Activated CD8-positive, alpha-beta memory T cell treated with anti-CD3 and anti-CD28 coated beads for 24 hours (primary cell): ENCODE measurements at places on chromosomes 11 and 22.

- DNase-seq, result no peak
Measured at GRCh38 chr22:39937906-39938305, 22.3 kb upstream of the TMA7B start.

- no peak for DNase-seq
Measured at GRCh38 chr22:46422896-46423295, 87.4 kb downstream of the TRMU start.

GRCh38 chr11:2444821-2445745 is at the start of gene KCNQ1:
KCNQ1 (plus strand) TSS chr11:2445008; CDS start chr11:2445099, 91 bp downstream.
- DNase-seq, result peak; percentile 74

DNA sequence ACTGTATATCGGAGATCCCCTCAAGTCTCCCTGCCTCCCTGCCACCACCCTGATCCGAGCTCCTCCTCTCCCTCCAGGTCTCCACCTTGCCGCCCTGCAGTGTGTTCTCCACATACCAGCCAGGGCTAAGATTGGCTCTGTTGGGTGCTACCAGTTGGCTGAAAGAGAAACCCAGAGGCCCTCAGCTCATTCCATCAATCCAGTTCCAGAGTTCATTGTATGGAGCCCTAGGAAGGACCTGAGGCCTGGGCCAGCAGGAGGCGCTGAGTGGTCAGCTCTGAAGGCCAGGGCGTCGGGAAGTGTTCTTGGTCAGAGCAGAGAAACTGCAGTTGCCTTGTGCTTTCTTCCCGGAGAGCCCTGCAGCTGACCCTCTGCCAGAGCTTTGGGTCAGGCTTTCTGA is 2.2 kb upstream of the TOP3B start:
- DNase-seq, result no peak

DNA sequence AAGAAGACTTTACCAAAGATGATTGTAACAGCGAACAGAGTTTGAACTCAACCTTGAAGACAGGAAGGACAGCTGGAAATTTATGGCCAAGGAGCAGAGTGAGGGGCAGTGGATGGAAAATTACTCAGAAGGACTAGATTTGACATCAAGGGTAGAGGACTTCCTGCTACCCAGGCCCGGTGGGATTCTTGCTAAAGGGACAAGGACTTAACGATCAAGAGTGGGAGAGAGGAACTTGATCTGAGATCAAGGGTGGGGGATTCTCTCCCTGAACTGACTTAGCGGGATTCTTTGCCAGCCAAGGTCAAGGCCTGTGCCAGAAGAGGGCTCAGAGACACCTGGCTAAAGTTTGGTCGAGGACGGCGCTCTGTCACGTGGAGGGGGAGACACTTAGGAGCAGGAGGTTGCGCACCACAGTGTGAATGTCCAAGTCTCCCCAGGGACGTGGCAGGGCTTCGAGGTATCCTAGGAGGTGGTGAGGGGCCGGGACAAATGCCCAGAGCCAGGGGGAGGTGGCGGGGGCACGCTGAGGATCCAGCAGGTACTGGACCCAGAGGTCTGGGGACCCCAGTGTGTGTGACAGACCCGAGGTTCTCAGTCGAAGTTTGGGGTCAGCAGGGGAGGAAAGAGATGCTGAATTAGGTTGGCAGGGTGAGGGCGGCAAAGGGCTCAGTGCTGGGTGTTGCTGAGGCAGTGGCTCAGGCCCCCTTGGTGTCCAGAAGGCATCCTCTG is 46.1 kb upstream of the SHISAL1 start:
- no peak for DNase-seq

GRCh38 chr11:3099178-3099577 is 42.0 kb upstream of the CARS1 start:
- DNase-seq, result no peak

DNA sequence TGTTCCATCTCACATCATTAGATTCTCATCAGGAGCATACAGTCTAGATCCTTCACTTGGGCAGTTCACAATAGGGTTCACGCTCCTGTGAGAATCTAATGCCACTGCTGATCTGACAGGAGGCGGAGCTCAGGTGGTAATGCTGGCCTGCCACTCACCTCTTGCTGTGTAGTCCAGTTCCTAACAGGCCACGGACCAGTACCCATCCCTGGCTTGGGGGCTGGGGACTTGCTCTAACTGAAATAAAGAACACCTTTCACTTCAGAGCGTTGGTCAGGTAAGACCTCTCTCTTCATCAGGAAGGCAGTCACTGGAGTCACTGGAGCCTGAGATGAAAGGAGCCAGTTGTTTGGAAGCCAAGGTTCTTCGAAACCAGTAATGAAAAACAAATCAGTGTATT is 41.7 kb downstream of the PRMT3 start:
- no peak for DNase-seq

GRCh38 chr11:17169876-17170275 is 37.9 kb downstream of the PIK3C2A start:
- DNase-seq, result no peak

DNA sequence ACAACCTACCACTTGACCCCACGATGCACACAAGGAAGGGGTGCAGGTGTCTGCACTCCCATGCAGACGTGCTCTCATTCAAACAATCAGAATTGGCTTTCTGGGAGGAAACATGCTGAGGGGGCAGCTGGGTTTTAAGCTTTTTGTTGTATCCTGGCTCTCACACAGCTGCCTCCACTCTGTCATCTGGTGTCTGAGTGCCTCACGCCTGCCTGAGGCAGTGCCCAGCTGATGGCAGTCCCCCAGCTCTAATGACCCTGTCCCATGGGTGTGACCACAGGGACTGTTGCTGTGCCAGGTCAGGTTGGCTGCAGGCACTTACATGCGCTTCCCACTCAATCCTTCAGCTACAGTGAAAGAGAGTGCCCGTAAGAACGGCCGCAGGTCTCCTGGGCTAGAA is 53.7 kb downstream of the ARFGAP3 start:
- DNase-seq, result no peak

GRCh38 chr11:69848201-69848600 is 29.0 kb upstream of the FGF3 start:
- no peak for DNase-seq

DNA sequence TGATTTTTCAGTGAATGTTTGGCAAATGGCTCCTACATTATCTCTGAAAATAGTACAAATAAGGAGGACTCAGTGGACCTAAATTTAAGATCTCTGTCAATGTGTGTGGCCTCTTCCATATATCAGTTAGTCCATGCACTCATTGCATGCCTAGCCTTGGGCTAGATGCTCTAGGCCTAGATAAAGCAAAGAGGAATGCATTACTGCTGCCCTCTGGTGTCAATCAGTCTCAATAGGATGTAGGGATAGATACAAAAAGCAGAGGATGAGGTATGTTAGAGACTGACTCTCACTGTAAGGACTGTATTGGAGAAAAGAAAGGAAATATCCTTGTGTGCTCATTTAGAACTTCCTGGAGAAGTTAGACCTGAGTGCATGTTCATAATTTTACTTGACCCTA is 42.0 kb downstream of the MS4A2 start:
- no peak for DNase-seq

DNA sequence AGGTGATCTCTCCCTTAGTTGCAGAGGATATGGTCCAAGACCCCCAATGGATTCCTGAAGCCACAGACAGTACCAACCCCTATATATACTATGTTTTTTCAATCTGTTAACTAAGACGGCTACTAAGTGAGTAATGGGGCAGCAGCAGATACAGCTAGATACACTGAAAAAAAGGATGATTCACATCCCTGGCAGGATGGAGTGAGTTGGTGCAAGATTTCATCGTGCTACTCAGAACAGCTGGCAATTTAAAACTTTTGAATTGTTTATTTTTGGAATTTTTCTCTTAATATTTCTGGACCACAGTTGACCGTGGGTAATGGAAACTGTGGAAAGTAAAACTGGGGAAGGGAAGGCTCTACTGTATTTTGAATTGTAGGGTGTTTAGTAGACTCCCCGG is 17.0 kb upstream of the TMEM218 start:
- DNase-seq, result no peak

DNA sequence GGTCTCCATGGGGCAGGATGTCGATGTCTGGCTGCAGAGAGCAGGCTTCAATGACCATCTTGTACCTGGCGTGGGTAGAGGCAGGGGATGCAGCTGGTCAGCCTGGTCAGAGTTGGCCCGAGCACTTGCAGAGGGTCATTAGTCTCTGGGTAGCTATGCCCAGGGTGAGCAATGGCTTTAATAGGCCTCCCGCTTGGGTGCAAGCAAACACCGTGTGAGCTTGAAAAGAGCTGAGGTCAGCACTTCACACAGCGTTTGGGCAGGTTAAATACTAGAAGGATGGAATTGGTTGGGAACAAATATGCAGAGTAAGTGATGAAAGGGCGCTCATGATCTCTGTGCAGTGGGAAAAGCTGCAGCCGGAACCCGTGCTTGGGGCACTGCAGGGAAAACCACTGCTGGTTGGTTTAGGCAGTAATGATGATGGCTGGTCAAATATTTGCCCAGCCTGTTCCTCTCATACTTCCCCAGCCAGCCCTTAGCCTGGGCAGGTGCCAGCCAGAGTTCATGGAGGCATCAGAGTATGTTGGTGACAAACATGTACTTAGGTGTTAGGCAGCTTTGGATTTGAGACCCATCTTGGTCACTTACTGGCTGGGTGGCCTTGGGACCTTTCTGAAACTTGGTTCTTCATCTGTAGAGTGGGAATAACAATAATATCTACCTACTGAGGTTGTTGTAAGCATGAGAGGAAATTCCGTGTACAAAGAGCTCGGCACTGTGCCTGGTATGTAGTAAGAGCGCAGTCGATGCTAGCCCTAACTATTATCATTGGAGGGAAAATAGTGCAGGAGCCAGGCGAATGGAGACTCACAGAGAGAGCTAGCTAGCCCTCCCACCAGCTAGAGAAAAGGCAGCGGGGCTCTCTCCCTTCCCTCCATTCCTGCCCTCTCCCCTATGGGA is 25.2 kb upstream of the KCNJ11 start:
- DNase-seq, result no peak

DNA sequence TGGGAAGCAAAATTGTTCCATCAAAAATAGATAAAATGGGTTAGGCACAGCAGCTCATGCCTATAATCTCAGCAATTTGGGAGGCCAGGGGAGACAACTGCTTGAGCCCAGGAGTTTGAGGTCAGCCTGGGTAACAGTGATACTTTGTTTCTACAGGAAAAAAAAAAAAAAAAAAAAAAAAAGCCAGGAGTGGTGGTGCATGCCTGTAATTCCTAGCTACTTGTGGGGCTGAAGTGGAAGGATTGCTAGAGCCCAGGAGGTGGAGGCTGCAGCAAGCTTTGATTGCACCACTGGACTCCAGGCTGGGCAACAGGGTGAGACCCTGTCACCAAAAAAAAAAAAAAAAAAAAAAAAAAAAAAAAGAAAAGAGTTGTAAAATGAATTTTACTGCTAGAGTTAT is 49.6 kb downstream of the KIF18A start:
- DNase-seq, result no peak

DNA sequence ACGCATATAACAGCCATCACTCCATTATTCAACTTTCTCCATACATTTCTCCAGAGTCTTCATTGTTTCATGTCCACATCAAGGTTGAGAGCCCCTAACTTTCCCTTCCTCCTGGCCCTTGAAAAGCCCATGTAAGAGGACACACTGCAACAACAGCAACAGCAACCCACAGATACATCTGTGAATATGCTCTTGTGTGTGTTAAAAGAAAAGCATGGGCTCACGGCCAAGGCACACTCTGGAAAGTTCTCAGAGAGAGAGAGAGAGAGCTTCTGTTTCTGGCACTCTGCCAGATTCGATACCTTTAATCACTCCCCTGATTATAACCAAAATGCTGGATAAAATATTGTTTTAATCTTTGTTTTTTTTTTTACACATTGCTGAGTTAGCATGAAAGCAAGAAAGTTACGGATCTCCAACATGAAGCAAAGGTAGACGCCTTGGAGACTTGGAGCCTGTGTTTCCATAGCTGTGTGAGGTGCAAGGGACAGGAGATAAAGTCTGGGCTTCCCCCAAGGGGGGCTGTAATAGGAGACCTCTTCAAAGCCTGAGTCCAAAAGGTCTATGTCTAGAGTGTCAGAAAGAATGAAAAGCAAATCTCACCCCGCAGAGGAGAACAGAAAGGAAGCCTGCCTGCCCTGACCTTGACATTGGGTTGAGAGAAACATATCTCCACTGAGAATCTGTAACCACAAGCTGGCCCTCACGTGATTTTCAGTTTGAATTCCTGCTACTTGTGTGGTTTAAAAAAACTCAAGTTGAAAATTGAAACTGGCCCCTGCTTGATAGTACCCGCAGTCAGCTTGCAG is 33.7 kb upstream of the MPPED1 start:
- DNase-seq, result no peak

DNA sequence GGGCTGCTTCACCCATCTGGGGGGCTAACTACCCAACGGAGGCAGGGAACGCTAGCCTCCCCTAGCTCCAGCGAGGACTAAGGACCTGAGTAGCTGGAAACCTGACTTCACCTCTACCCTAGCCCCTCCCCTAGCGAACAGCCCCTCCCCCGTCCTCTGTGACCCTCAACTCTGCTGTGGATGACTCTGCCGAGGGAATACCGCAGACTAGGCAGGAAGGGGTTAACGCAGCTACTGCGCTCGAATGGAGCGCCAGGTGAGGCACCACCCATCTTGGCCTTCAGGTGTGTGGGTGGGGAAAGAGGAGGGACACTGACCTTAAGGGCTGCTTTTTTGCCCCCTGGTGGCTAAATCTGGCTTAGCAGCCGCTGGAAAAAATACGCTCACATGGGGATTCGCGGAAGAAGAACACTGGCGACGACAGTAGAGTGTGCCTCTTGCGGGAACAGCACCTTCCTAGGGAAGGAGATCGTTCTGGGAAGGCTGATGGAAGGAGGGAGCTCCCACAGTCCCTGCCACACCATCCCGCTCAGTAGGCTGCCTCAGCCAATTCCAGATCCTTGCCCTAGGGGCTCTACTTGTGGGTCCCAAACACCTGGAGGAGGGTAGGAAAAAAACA is 4.5 kb upstream of the BCL9L start:
- DNase-seq, result peak; percentile 97

GRCh38 chr11:58880166-58880565 is 35.7 kb upstream of the GLYATL2 start:
- DNase-seq, result no peak
